Suppressor macrophage treated with lipopolysaccharide for 4 hours (primary cell): ENCODE measurements at places on chromosomes 2 and 18.

DNA sequence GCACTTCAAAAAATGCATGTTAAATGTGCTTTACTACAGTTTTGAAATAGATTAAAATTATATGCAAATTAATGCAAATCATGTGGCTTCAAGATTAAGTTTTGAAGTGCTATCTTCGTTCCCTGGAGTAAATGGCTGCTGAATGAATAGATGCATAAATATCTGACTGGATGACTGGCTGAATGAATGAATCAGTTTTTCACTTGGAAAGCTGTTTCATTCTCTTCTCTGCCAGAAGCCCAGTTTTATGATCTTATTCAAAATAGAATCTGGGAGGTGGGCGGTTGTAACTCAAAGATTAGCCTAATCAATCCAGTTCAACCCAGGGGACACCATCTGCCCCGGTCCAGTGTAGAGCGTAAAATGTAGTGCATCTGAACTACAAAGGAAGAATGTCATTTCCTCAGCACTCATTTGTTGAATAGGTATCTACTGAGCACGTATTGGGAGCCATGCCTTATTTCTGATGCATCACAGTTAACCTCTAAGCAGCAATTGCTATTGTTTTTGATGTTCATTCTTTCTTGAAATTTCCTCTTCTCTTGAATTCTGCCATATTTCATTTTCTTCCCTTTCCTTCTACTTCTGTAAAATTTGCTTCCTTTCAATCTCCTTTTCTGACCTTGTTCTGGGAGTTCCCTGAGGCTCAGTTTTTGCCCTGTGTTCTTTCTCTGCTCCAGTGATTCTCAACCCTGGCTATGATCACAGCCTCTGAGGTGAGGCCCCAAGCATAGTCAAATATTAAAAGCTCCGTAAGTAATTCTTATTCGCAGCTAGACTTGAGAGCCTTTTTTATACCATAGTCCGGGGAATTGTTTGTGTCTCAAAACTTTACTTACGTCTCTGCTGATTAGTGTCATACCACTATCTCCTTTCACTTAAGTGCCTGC is 282.7 kb downstream of the PARD3B start:
- DNase-seq, result no peak

GRCh38 chr18:35409911-35410310 is 32.8 kb upstream of the ZNF396 start:
- peak; percentile 59 for DNase-seq

DNA sequence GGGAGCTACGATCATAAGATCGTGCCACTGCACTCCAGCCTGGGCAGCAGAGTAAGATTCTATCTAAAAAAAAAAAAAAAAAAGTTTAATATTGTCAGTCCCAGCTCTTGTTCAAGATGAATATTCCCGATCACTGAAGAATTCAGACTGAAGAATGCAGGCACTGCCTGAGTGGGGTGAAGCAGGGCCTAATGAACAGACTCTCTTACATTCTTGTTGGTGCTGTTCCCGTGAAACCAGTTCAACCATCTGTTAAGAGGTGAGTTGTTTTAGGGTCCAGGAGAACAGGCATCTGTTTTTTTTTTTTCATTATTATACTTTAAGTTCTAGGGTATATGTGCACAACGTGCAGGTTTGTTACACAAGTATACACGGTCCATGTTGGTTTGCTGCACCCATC is 17.1 kb upstream of the CAB39 start:
- no peak for DNase-seq

GRCh38 chr2:160022162-160022561 is 40.3 kb downstream of the PLA2R1 start:
- DNase-seq, result peak; percentile 38
